CD4-positive, alpha-beta T cell treated with Interferon alpha-2 for 1 hour (primary cell): ENCODE measurements at places on chromosomes 6 and 20.

GRCh38 chr6:44738601-44739146 is 351.2 kb downstream of the CDC5L start:
- DNase-seq = no peak

- no peak for DNase-seq
These were observed 637 bp downstream of the UBR2 start for GRCh38 chr6:42564506-42564825.

GRCh38 chr6:154473324-154473723 is 37.2 kb downstream of the CNKSR3 start:
- no peak for DNase-seq

GRCh38 chr6:4611429-4612129 is 164.6 kb upstream of the CDYL start:
- DNase-seq = no peak

DNA sequence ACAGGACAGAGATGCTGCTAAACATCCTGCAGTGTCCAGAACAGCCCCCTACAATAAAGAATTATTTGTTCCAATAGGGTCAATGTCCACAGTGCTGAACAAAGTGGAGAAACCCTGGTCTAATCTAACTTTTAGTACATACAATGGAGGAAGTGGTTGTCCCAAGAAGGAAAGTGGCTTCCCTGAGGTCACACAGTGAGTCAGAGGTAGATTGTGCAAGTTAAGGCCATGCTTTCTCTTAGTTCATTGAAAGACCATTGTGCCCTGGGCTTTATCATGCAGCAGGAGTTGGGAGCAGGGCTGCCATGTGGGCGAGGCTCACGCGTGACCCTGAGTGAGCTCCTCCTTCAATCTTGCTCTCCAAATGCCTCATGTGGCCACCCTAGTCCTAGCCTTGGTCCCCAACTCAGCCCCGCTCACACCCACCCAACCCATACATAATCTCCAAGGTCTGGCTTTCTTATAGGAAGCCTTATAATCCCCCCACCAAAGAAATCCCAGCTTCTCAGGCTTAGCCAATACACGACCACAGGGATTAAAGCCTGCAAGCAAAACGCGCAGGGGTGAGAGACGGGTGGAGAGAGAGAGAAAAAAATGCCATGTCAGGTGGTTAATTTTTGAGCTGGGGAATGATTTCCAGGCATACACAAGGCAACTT is 19.9 kb downstream of the SLC13A3 start:
- DNase-seq = no peak

- peak; percentile 39 for DNase-seq
These were observed 3.8 kb upstream of the LPA start for GRCh38 chr6:160667639-160668481.

- no peak for DNase-seq
These were observed 8.4 kb upstream of the HLA-A start for GRCh38 chr6:29933955-29934354.

DNA sequence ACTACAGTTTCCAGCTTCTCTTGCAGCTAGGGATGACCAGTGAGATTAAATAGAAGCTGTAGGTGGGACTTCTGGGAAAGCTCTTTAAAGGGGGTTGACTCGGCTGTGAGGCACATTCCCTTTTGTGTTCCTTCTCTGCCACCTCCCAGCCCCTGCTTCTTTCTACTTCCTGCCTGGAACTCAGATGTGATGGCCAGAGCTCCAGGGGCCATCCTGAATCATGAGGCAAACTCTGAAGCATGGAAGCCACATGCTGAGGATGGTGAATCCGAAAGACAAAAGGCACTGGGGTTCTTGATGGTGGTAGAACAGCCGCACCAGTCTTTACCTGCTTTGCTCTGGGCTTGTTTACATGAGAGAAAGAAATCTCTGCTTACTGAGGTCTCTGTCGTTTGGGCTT is 9.1 kb downstream of the CEBPB start:
- DNase-seq = no peak
